ENCODE measurements at places on chromosomes 6 and 20.

DNA sequence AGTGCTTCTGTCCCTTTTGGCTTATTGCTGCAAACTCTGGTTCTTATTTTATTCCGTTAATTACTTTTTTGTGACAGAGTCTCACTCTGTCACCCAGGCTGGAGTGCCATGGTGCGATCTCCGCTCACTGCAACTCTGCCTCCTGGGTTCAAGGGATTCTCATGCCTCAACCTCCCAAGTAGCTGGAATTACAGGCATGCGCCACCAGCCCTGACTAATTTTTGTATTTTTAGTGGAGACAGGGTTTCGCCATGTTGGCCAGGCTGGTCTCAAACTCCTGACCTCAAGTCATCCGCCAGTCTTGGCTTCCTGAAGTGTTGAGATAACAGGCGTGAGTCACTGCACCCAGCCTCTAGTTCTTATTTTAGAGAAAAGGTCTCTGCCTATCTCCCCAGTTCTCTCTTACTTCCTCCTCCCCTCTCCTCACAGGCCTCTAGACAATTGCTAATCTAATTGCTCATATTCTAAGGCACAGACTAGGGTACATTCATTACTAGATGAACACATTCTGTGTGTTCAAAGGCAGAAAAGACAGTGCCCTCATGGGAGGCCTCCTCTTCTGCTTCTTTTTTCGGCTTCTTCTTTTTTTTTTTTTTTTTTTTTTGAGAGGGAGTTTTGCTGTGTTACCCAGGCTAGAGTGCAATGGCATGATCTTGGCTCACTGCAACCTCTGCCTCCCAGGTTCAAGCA lies 27.0 kb downstream of the EDEM2 start:
- no peak for DNase-seq
- peaks cover 13% of the 10 kb centered on the region for H3K4me1 ChIP-seq
- H3K4me3 ChIP-seq = no peak overlapping the region
- peaks cover 93% of the 10 kb centered on the region for H3K36me3 ChIP-seq
- peak overlapping the region; percentile 78 for H3K27ac ChIP-seq

DNA sequence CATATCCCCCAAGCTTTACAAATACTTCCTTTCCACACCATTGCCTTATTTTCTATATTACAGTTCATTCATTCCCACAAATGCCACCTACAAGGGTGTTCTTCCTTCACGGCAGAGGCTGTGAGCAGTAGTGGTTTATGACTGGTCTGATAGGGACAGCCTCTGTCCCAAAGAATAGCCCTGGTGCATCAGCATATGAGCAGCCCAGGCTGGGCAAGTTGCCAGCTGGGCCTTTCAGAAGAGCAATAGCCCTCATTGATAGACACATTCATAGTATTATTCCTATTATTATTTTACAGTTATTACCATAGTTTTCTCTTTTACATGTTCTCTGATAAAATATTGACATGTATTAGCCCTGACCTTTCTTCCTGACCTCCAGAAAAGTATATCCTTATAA lies 149.9 kb downstream of the MMS22L start:
- DNase-seq = no peak
- peaks cover 9% of the 10 kb centered on the region for H3K4me1 ChIP-seq
- H3K27ac ChIP-seq = no peak overlapping the region
- H3K36me3 ChIP-seq = peaks cover 2% of the 10 kb centered on the region

DNA sequence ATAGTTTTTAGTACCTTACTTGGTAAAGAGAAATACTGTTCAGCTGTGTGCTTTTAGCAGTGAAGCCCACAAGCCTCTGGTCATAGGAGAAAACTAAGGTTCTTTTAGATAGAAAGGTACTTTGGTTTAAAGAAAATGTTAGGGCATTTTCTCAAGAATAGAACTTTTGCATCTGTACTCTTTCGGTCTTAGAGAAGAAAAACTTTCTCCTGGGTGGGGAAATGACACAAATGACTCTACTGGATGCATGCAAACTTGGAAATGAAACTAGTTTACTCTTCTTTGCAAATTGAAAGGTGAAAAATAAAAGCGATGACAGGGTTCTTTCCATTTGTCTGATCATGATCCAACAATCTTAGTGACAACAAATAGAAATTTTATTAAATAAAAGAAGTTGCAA lies 2.1 kb upstream of the TMEM217 start:
- no peaks in the 10 kb centered on the region for H3K27me3 ChIP-seq
- H3K4me1 ChIP-seq = peaks cover 60% of the 10 kb centered on the region
- DNase-seq = no peak

GRCh38 chr6:43120944-43121913 lies 45.1 kb downstream of the PTK7 start:
- no peaks in the 10 kb centered on the region for H3K4me1 ChIP-seq
- no peak for DNase-seq
- no peaks in the 10 kb centered on the region for H3K36me3 ChIP-seq
- no peaks in the 10 kb centered on the region for H3K27me3 ChIP-seq

GRCh38 chr6:47355496-47355895 lies 45.8 kb upstream of the TNFRSF21 start:
- no peak overlapping the region for H3K27ac ChIP-seq
- H3K27me3 ChIP-seq = peaks cover 28% of the 10 kb centered on the region
- H3K4me1 ChIP-seq = no peaks in the 10 kb centered on the region
- no peak overlapping the region for H3K4me3 ChIP-seq
- no peak for DNase-seq
- H3K36me3 ChIP-seq = no peaks in the 10 kb centered on the region

- H3K36me3 ChIP-seq = peaks cover 23% of the 10 kb centered on the region
- peak; percentile 70 for DNase-seq
- H3K27me3 ChIP-seq = peaks cover 3% of the 10 kb centered on the region
- H3K4me1 ChIP-seq = peaks cover 34% of the 10 kb centered on the region
- peak overlapping the region; percentile 99 for H3K27ac ChIP-seq
These were observed 80.4 kb upstream of the BTN3A2 start for GRCh38 chr6:26284537-26285142.

- H3K4me3 ChIP-seq = no peak overlapping the region
- no peaks in the 10 kb centered on the region for H3K4me1 ChIP-seq
- H3K27me3 ChIP-seq = peaks cover 21% of the 10 kb centered on the region
- no peak for DNase-seq
- no peaks in the 10 kb centered on the region for H3K36me3 ChIP-seq
These were observed 64.5 kb downstream of the ATP9A start for GRCh38 chr20:51703400-51704287.

- peaks cover 53% of the 10 kb centered on the region for H3K36me3 ChIP-seq
- DNase-seq = no peak
- H3K4me3 ChIP-seq = peak overlapping the region; percentile 82
- H3K27ac ChIP-seq = no peak overlapping the region
These were observed 1.9 kb downstream of the SDC4 start for GRCh38 chr20:45346291-45346718.

DNA sequence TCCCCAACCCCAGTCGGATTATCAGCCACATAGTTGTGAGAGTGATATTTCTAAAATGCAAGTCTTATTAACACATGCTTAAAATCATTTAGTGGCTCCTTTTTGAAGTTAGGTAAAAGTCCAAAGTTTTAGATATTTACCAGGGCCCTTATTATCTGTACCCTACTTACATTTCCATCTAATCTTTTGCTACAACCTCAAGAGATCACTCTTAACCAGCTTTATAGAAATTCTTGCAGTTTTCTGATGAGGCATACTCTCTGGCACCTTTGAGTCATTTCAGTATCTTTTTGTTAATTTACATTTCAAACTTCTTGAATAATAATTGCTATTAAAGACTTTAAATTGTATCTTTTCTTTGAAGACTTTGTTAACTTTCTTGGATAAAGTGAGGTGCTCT lies 453.3 kb downstream of the RFPL4B start:
- H3K4me1 ChIP-seq = no peaks in the 10 kb centered on the region
- DNase-seq = no peak
- H3K27me3 ChIP-seq = no peaks in the 10 kb centered on the region
- no peaks in the 10 kb centered on the region for H3K36me3 ChIP-seq

- peaks cover 20% of the 10 kb centered on the region for H3K36me3 ChIP-seq
- H3K4me3 ChIP-seq = no peak overlapping the region
- peaks cover 32% of the 10 kb centered on the region for H3K4me1 ChIP-seq
These were observed 49.5 kb upstream of the FBXO30 start for GRCh38 chr6:145863988-145864616.

- no peak overlapping the region for H3K27ac ChIP-seq
- H3K4me1 ChIP-seq = no peaks in the 10 kb centered on the region
- no peak for DNase-seq
- H3K36me3 ChIP-seq = peaks cover under 1% of the 10 kb centered on the region
- H3K4me3 ChIP-seq = no peak overlapping the region
These were observed 35.6 kb upstream of the SDHAF4 start for GRCh38 chr6:70531133-70531532.

GRCh38 chr6:149306967-149307366 lies 10.5 kb upstream of the TAB2 start:
- no peak overlapping the region for H3K27ac ChIP-seq
- H3K27me3 ChIP-seq = no peaks in the 10 kb centered on the region
- no peak overlapping the region for H3K4me3 ChIP-seq
- H3K4me1 ChIP-seq = peaks cover 10% of the 10 kb centered on the region
- no peaks in the 10 kb centered on the region for H3K36me3 ChIP-seq
- DNase-seq = no peak

GRCh38 chr20:38094373-38094891 lies 60.9 kb downstream of the RPRD1B start:
- H3K4me3 ChIP-seq = no peak overlapping the region
- H3K36me3 ChIP-seq = peaks cover 48% of the 10 kb centered on the region

- no peak overlapping the region for H3K4me3 ChIP-seq
- peaks cover 4% of the 10 kb centered on the region for H3K4me1 ChIP-seq
These were observed 37.3 kb upstream of the PLCG1 start for GRCh38 chr20:41100001-41100480.

- DNase-seq = no peak
- H3K27ac ChIP-seq = no peak overlapping the region
- peaks cover 28% of the 10 kb centered on the region for H3K4me1 ChIP-seq
- H3K27me3 ChIP-seq = no peaks in the 10 kb centered on the region
- H3K4me3 ChIP-seq = no peak overlapping the region
- no peaks in the 10 kb centered on the region for H3K36me3 ChIP-seq
These were observed 29.8 kb downstream of the UST start for GRCh38 chr6:148776321-148777308.

DNA sequence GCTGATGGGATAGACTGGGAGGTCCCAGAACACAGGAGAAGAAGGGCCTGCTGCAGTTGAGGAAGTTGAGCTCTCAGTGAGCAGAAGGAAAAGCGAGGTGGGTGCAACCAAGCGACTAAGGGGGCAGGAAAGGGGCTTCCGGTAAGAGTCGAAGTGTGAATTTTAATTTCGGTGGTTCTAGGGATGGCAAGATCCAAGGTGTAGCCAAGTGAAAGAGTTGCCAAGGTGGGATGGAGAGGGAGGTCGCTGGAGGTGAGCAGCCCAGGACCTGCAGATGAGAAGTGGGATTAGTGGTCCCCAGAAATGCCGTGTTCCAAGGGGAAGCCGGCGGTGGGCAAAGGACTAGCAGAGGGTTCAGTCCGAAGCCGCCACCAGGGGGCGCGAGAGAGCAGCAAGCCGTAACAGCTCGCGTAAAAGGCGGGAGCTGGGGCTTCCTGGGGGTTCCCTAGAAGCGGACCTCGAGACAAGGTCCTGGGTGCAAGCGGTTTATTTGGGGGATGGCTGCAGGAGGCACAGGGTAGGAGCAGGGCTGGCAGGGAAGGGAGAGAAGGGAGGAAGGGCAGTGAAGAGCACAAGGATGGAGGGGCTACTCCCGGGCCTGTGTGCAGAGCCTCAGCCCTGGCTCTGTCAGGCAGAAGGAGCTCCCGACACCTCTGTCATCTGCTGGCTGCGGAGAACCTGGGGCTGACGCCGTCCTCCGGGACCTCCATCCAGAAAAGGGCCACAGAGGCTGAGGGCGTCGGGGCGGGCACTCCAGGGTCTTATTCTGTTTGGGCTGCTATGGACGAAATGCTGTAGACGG lies 103.6 kb downstream of the PAX1 start:
- H3K4me3 ChIP-seq = no peak overlapping the region
- no peak overlapping the region for H3K27ac ChIP-seq
- H3K27me3 ChIP-seq = no peaks in the 10 kb centered on the region
- peak; percentile 36 for DNase-seq
- H3K4me1 ChIP-seq = no peaks in the 10 kb centered on the region

GRCh38 chr20:47727170-47727880 lies 58.0 kb downstream of the SULF2 start:
- peak; percentile 75 for DNase-seq
- no peaks in the 10 kb centered on the region for H3K27me3 ChIP-seq
- H3K4me3 ChIP-seq = peak overlapping the region; percentile 52
- no peaks in the 10 kb centered on the region for H3K36me3 ChIP-seq
- H3K27ac ChIP-seq = peak overlapping the region; percentile 91
- peaks cover 42% of the 10 kb centered on the region for H3K4me1 ChIP-seq

DNA sequence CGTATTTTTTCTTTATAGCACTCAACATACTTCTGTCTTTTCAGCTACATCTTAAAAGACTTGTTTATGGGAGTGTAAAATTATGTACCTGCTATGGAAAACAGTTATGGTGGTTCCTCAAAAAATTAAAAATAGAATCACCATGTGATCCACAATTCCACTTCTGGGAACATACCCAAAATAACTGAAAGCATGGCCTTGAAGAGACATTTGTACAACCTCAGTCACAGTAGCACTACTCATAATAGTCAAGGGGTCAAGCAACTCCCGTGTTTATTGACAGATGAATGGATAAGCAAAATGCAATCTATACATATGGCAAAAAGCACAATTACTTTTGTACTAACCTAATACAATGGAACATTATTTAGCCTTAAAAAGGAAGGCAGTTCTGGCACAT lies 74.5 kb downstream of the METTL24 start:
- H3K36me3 ChIP-seq = no peaks in the 10 kb centered on the region
- no peak for DNase-seq
- H3K27me3 ChIP-seq = peaks cover 14% of the 10 kb centered on the region
- no peaks in the 10 kb centered on the region for H3K4me1 ChIP-seq
- H3K4me3 ChIP-seq = no peak overlapping the region

- peak overlapping the region; percentile 44 for H3K27ac ChIP-seq
- H3K4me1 ChIP-seq = peaks cover 3% of the 10 kb centered on the region
- H3K36me3 ChIP-seq = peaks cover 87% of the 10 kb centered on the region
- no peak for DNase-seq
- H3K27me3 ChIP-seq = no peaks in the 10 kb centered on the region
- no peak overlapping the region for H3K4me3 ChIP-seq
These were observed 40.7 kb downstream of the PYGB start for GRCh38 chr20:25288291-25289181.

- peaks cover 18% of the 10 kb centered on the region for H3K36me3 ChIP-seq
- H3K27ac ChIP-seq = peak overlapping the region; percentile 87
- no peak for DNase-seq
- H3K4me1 ChIP-seq = peaks cover 84% of the 10 kb centered on the region
- peak overlapping the region; percentile 55 for H3K4me3 ChIP-seq
These were observed 117.2 kb downstream of the IPCEF1 start for GRCh38 chr6:154239392-154239791.

DNA sequence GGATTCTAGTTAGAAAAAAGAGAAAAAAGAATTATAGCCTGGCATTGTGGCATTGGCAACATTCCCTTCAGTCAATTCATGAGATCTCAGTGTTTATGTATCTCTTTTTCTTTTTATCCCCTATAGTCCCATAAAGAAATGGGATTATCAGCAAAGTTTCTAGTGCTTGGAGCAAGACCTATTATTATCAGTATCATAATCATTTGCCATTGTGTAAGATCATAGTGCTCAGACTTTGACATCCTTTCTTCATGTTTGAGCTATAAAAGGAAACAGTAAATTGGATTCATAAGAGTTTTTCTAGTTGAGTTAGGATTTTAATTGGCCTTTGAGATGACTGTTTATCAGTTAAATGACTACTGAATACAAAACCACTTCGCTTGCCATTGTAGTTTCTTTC lies 295.6 kb downstream of the GRIK2 start:
- no peaks in the 10 kb centered on the region for H3K27me3 ChIP-seq
- no peak for DNase-seq
- no peaks in the 10 kb centered on the region for H3K4me1 ChIP-seq
- H3K27ac ChIP-seq = no peak overlapping the region
- H3K36me3 ChIP-seq = no peaks in the 10 kb centered on the region
